Right kidney (tissue), 9 donors: ENCODE measurements at places on chromosomes 2 and 18.

DNA sequence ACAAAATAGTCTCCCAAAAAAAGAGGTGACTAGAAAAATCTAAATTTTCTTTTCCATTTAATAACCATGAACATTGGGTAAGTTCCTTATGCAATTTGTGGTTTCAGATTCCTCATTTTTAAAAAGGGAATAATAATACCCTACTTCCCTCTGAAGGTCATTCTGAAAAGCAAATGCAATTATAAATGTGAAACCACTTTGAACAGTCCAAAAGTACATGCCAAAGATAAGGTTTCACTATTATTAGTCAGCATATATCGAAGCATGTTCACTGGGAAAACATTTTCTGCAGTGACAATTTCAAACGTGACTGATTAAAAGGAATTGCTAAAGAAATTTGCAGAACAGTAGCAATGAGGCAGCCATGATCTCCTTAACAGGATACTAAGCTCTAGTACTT, 100.1 kb upstream of the RNF152 start:
- no peak for DNase-seq

GRCh38 chr2:196168181-196168580, 3.2 kb downstream of the STK17B start:
- DNase-seq: no peak

DNA sequence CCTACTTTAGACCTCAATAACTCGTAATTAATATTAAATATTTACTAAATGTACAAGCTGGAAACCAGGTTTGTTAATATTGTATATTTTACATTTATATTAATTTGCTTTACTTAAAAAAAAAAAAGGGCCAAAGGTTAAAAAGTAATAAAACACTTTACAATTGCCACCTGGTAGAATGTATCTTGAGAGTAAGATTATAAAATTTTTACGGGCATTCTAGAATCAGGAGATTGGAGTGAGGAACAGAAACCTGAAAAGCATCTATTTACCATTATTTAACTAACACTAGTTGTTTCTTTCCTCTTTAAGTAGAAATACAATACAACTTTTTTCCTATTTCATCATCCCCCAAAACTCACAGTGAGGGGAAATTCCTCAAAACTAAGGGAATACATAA, 15.6 kb upstream of the STRN start:
- DNase-seq: no peak

DNA sequence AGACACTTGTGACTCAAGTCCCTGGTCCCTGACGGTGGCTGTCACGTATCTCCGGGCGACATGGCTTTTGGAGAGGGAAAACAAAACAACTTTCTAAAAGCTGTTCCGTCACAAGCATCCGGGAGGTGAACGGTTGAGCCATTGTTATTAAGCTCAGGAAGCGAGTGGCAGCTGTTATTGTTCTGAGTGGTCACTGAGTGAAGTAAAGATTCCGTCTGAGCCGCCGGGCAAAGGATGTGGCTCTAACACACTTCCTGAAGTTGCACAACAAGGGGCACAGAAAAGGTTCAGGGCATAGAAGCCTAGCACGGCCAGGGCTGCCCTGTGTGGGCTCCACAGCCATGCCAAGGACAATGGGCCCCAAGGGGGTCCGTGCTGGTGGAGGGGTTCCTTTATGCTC, 24.3 kb downstream of the INPP5D start:
- DNase-seq: no peak

DNA sequence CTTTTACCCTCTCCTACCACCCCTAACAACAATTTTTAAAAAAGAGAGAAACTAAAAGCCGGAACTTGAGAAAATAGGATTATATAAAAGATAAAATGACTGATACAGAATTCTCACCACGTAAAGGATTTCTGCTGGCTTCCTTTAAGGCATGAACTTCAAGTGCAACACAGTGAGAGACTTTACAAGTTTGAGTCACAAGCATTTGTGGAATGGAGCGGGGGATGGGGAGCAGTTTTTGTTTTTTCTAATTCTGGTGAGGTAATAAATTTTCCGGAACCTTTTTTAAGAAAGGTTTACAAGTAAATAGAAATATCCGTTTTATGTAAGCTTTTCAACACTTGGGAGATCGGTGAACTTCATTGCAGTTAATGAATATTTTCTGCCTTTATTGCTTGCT, 1.8 kb upstream of the CDH2 start:
- no peak for DNase-seq

- no peak for DNase-seq
These were observed 185.4 kb upstream of the REV1 start for GRCh38 chr2:99675130-99675661.

DNA sequence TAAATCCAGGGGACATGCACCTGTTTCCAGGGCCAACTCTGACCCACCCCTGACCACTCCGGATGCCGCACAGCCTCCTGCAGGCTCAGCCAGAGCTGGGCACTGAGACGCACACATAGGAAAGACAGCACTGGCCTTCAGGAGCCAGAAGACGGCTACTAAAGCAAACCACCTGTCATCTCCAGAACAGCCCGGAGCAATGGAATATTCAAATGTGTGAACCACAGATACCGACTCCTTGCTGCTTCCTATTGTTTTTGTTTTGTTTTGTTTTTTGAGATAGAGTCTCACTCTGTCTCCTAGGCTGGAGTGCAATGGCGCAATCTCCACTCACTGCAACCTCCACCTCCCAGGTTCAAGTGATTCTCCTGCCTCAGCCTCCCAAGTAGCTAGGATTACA, 94.0 kb downstream of the LAMA1 start:
- DNase-seq: no peak

GRCh38 chr2:168217920-168218319, 29.5 kb downstream of the STK39 start:
- no peak for DNase-seq

DNA sequence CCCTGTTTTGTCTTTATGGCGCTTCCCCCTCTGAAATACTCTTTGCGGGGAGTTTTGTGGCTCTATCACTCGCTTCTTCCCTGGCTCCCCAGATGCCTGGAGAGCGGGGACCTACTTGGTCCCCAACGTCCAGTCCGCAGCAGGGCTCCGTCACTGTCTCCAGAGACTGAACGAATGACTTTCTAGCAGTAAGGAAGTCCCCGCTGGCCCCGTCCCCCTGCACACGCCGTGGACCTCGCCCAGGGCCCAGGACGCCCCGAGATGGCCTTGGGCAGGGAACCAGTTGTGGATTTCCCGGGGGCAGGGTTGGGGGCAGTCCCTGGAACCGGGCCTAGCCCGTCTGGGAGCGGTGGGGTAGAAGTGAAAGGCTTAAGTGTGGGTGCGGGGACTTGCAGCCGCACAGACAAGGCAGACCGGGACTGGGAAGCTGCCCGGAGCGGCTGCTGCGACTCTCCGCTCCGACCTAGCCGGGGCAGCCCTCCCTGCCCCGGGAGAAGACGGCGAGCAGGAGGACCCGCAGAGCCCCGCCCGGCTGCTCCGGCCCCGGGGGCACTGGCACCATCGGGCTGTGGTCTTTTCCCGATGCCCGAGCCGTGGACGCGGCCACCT, 821 bp upstream of the EPHA4 start:
- peak; percentile 89 for DNase-seq

DNA sequence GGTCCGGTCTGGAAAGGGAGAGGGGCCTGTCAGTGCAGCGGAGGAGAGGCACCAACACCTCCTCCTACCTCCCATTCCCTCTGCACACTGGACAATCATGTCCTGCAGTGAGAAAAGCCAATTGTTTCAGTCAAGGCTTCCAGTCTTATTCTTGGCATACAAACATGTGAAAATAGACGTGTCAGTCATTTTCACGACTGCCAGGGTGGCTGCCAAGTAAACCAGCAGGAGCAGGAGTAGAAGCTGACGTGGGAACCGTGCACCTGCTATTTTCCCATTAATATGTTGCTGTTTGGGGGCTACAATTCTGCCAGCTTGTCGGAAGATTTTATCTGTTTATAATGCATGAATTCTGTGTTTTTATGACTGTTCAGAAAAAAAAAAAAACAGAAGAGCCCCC, 202.3 kb downstream of the SPP2 start:
- no peak for DNase-seq

GRCh38 chr2:43344868-43345373, 118.5 kb upstream of the ZFP36L2 start:
- peak; percentile 21 for DNase-seq

GRCh38 chr2:63661076-63661475, 72.3 kb downstream of the MDH1 start:
- no peak for DNase-seq

DNA sequence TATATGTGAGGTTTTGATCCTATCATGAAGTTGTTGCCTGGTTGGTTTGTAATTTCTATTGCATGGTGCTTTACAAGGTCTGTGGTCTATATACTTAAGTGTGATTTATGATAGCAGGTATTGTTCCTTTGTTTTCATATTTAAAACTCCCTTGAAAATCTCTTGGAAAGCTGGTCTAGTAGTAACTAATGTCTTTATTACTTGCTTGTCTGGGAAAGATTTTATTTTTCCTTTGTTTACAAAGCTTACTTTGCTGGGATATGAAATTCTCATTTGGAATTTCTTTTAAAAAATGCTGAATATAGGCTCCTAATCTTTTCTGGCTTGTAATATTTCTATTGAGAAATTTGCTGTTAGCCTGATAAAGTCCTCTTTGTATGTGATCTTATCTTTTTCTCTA, 862.9 kb upstream of the NXPH2 start:
- DNase-seq: no peak

GRCh38 chr2:241798631-241799521, 10.1 kb upstream of the NEU4 start:
- DNase-seq: no peak

- DNase-seq: no peak
These were observed 5.1 kb downstream of the GPR75 start for GRCh38 chr2:53854678-53855077.

GRCh38 chr2:216315802-216316603, 56.3 kb downstream of the MARCHF4 start:
- DNase-seq: no peak

GRCh38 chr2:212157012-212157411, 381.6 kb downstream of the ERBB4 start:
- DNase-seq: no peak

GRCh38 chr18:60506682-60507081, 134.1 kb upstream of the MC4R start:
- no peak for DNase-seq

DNA sequence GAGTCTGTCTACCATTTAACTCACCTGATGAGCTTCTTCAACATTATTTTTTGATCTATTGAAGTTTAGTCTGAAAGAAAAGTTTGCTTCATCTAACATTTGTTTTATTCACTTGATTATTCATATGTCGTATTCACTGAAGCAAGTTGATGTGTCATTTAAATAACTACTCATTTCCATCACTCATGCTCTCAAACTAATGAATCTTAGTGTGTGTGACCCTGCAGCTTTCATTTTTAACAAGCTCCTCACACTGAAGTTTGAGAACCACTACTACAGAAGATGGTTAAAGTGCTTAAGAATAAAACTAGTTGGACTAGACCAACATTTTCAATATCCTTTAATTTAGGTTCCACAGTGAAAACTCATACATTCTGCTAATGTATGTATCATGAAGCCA, 1.8 kb upstream of the ABI2 start:
- DNase-seq: no peak

GRCh38 chr2:6966446-6966940, 49.3 kb downstream of the RNF144A start:
- no peak for DNase-seq

DNA sequence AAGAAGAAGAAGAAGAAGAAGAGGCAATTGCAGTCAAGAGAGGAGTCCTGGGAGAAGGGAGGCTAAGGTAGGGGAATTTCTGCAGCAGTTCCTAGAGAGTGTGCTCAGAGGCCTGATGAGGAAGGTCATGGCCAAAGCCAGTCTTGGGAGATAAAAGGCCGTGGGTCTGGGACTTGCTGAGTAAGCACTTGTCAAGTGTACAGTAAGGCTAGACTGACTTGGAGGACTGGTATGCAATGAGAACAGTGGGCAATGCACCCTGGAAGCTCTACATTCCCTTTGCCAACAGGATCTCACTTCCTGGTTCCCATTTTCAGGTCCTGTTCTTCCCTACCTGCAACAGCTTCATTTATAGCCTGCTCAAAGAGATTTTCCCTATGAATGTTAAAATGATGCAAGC, 28.6 kb upstream of the CYP26B1 start:
- no peak for DNase-seq

GRCh38 chr2:144230448-144231085, 289.4 kb downstream of the ZEB2 start:
- no peak for DNase-seq
